CD8-positive, alpha-beta memory T cell (primary cell): ENCODE measurements at places on chromosomes 7 and 10. TPM values are rescaled to one million over a fixed set of nuclear protein-coding genes. Genes with fewer than 3 reads are reported as not detected.

PTF1A gene
- total RNA-seq: not detected

ZFYVE27 gene
- total RNA-seq: 28.6 TPM

NPY gene
- total RNA-seq: not detected

IRF5 gene
- total RNA-seq: 7.8 TPM

APBB1IP gene
- 47.7 TPM for total RNA-seq

TBL2 gene
- 29.1 TPM for total RNA-seq

TYW1 gene
- total RNA-seq: 20.2 TPM

OPN1SW gene
- not detected for total RNA-seq

EPHB6 gene
- total RNA-seq: 8.1 TPM

POM121 gene
- 68.7 TPM for total RNA-seq

CALY gene
- 1.3 TPM for total RNA-seq

CALU gene
- total RNA-seq: 52.0 TPM

IDI2 gene
- not detected for total RNA-seq

MACC1 gene
- total RNA-seq: 0.86 TPM

TMEM236 gene
- 0.09 TPM for total RNA-seq

ASZ1 gene
- not detected for total RNA-seq

IGF2BP3 gene
- 0.04 TPM for total RNA-seq

GAD2 gene
- total RNA-seq: not detected

MDH2 gene
- total RNA-seq: 282 TPM

CNTNAP2 gene
- total RNA-seq: not detected

SFTPD gene
- not detected for total RNA-seq

C10orf67 gene
- total RNA-seq: not detected

ABCB1 gene
- 17.0 TPM for total RNA-seq

COL26A1 gene
- not detected for total RNA-seq

MCM10 gene
- total RNA-seq: 71.3 TPM

FAM25A gene
- not detected for total RNA-seq

TUBAL3 gene
- not detected for total RNA-seq

ATG9B gene
- total RNA-seq: 4.2 TPM

RPEL1 gene
- not detected for total RNA-seq

SERPINE1 gene
- total RNA-seq: 0.44 TPM
